GM12878 (cell line): ENCODE measurements at places on chromosomes 7 and 10.

GRCh38 chr7:27260211-27260610 is 17.6 kb downstream of the EVX1 start:
- DNase-seq: no peak

- no peak for DNase-seq
Measured at GRCh38 chr10:52523696-52524095, 209.6 kb downstream of the DKK1 start.

GRCh38 chr10:121027371-121027770 is 176.2 kb downstream of the WDR11 start:
- no peak for DNase-seq

- no peak for DNase-seq
Measured at GRCh38 chr7:136605532-136606329, 262.7 kb upstream of the CHRM2 start.

- no peak for DNase-seq
Measured at GRCh38 chr7:99839287-99840021, 11.6 kb downstream of the CYP3A43 start.

GRCh38 chr10:103452506-103453230 is 498 bp upstream of the CALHM2 start:
- no peak for DNase-seq

- no peak for DNase-seq
Measured at GRCh38 chr10:12656518-12657142, 307.3 kb downstream of the CAMK1D start.

DNA sequence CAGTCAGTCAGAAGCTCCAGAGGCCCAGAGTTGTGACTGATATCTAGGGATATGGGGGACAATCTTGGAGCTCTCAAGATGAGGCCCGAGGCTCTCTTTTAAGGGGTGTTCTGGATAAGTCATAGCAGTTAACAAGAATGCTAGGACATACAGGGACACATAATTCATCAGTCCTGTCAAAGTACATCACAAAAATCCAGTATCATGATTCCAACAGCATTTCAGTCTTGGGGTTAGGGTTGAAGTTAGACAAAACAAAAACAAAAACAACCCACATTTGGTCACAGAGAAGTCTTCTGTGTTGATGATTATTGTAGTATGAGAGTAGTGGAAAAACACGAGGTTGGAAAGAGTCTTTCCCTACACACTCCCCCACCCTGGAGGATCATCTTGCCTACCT is 39.4 kb downstream of the BTRC start:
- no peak for DNase-seq

GRCh38 chr10:34731213-34731612 is 83.9 kb downstream of the PARD3 start:
- no peak for DNase-seq

- no peak for DNase-seq
Measured at GRCh38 chr7:43467406-43467805, 115.5 kb upstream of the STK17A start.

DNA sequence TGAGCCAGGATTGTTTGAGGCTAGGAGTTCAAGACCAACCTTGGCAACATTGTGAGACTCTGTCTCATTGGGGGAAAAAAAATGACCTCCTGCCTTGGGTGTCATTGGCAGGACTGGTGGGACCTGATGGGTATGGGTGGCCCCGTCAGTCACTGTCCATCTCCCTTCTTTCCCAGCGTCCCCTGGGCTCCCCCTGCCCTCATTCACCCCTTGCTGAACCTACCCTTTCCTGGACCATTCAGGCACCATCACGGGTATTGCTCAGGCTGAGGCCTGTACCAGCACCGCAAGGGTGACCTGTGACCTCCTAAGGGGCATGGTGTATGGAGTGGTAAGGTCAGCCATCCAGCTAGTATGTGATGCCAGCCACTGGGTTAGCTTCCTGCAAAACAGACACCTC is 19.4 kb downstream of the ASL start:
- DNase-seq: no peak

- no peak for DNase-seq
Measured at GRCh38 chr7:27111751-27112277, 9.3 kb upstream of the HOXA2 start.

- no peak for DNase-seq
Measured at GRCh38 chr7:158585721-158586498, 1.7 kb downstream of the PTPRN2 start.

DNA sequence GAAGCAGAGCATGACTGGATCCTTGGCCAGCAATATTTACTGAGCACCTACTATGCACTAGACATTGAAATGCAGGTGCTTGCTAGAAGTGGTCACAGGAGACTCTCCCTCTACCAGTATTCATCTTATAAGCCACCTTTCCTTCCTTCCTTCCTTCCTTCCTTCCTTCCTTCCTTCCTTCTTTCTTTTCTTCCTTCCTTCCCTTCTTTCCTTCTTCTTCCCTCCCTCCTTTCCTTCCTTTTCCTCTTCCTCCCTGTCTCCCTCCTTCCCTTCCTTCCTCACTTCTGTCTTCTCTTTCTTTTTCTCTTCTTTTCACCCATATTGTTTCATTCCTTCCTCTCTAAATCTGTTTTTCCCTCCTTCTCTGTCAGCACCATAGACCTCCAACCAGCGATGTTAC is 47.3 kb upstream of the TCF7L2 start:
- no peak for DNase-seq

- DNase-seq: no peak
Measured at GRCh38 chr10:24406809-24407483, 198.0 kb downstream of the KIAA1217 start.
